Renal cortex interstitium (tissue), 15 donors: ENCODE measurements at places on chromosomes 12 and 14. TPM values are rescaled to one million over a fixed set of nuclear protein-coding genes. Genes with fewer than 3 reads are reported as not detected.

DNA sequence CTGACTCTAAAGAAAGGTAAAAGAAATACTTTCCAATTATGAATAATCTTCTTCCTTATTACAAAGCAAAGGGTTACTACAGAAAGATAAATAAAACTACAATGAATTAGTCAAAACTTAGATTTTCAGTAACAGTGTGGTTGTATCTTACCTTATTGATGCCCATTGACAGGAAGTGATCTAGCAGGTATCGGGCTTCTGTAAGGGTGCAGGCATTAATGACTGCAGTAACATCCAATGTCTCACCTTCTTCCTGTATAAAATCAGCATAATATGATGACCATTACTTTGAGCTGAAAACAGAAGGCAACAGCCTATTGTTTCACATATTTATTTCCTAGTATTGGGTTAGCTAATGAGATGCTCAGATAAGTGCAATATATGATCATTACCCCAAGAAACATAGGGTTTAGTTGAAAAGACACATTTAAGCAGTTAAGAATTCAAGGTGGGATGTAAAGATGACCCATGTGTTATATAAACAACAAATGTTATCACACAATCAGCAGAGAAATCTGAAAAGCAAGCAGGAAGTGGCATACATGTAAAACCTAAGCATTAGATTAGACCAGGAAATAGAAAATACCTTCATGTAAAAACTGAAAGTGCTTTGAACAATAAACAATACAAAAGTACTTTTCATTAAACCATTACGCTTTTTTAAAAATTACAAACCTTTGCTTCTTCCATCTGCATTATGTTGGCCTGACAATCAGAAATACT lies 111.2 kb downstream of the KIF21A start:
- DNase-seq = no peak

ASCL1 gene
- polyA plus RNA-seq = not detected

DNA sequence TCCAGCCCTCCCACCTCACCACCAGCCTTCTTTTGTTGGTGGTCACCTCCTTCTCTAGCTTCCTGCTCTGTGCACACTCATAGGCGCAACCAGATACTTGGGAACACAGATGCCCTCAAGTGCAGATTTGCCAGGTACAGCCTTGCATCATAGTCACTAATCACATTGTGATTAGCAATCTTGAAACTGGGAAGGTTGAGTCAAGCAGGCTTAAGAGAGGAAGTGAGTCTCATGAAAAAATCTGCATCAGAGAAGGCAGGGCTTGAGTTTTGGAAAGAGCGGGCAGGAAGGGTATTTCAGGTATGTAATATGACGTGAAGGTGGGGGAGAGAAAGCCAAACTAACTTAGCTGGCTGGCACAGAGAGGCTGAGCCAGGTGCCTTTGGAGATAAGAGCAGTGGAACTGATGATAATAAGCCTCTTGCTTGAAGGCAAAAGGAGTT lies 2.7 kb upstream of the RABGGTA start:
- DNase-seq = no peak

DNA sequence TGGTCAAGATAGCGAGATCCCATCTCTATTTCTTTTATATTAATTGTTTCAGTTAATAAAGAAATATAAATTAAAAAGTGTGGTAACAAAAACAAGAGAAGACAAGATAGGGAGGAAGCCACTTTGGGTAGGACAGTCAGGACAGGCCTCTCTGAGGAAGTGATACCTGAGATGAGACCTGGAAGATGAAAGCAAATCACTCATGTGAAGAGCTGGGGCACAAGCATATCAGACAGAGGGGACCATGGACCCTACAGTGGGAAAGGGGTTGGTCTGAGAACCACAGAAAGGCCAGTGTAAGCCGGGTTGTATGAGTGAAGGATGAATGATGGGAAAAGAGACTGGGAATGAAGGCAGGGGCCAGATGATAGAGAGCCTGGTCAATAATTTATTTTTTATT lies 1.8 kb upstream of the MED6 start:
- no peak for DNase-seq
